ENCODE measurements at places on chromosomes 3 and 15. TPM values are rescaled to one million over a fixed set of nuclear protein-coding genes. Genes with fewer than 3 reads are reported as not detected.

The AGBL1 gene
- polyA plus RNA-seq, result 0.07 TPM

The TRIM42 gene
- polyA plus RNA-seq, result not detected

The SOX14 gene
- not detected for polyA plus RNA-seq

The VPS8 gene
- 33.5 TPM for polyA plus RNA-seq

DNA sequence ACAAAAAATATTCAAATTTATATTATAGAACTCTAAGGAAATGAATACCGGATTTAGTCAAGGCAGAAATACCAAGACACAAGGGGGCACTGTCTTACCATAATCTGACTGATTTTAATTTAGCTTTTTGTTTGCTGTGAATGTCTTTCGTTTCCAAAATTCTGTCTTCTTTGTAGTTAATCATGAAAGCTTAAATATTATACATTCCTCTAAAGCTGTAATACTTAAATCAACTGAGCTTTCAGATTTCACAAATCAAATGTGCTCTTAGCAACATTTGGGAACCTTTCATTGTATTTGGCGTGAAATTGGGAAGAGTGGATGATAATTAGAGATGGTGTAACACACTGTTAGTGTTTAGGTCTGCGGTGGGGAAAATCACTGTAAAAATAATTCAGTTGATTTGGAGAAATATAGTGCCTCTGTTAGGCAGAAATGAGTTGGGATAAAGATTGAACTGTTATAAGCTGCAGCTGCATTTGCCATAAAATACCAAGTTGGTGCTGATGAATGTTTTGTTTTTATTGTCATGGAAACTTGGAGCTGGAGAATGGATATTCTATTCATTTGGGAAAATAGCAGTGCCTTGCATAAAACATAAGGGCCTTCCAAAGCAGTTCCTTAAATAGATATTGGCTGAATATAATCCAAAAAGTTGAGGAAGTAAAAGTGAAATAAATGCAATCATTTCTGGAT, 228.2 kb downstream of the TCF12 start:
- DNase-seq, result peak; percentile 80

GRCh38 chr3:81823882-81824395, 62.5 kb upstream of the GBE1 start:
- no peak for DNase-seq

GRCh38 chr3:145133281-145133680, 1027.7 kb downstream of the PLOD2 start:
- no peak for DNase-seq

- DNase-seq, result peak; percentile 65
These were observed 17.6 kb downstream of the CALML4 start for GRCh38 chr15:68187559-68187958.

- DNase-seq, result no peak
These were observed 3.4 kb downstream of the PHLDB2 start for GRCh38 chr3:111862415-111862814.

DNA sequence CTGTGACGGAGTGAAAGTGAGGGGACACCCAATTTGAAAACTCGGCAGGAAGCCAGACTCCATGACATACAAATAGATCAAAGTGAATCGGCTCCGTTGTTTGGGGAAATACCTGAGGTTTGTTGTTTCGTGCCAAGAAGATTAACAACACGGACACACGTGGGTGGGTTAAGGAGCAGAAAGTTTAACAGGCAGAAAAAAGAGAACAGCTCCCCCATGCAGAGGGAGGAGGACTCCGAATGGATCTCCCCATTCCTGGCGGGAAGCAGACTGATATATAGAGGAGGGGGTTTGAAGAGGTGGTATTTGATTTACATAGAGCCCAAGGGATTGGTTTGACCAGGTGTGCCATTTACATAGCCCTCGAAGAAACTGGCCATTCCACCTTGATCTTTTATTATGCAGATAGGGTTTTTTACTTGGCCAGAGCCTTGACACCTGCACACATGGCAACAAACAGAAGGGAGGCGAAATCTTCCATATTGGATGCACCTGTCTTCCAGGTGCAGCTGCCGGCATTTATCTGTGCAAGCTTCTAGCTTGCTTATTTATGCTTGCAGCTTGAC, 4.8 kb upstream of the SACM1L start:
- no peak for DNase-seq

GRCh38 chr3:129277829-129278271, 820 bp upstream of the HMCES start:
- DNase-seq, result no peak

GRCh38 chr3:52552089-52552488, 15.7 kb downstream of the UQCC5 start:
- no peak for DNase-seq

Measured in right lung (tissue), 10 donors.